Progenitor cell of endocrine pancreas (in vitro differentiated cells): ENCODE measurements at places on chromosomes 6 and 20.

GRCh38 chr20:52447225-52447551, 255.6 kb upstream of the ZFP64 start:
- no peak for DNase-seq

- DNase-seq, result no peak
These were observed 51.8 kb downstream of the ELOVL4 start for GRCh38 chr6:79895382-79896074.

GRCh38 chr20:38723017-38723847, 1.1 kb upstream of the SLC32A1 start:
- no peak for DNase-seq

DNA sequence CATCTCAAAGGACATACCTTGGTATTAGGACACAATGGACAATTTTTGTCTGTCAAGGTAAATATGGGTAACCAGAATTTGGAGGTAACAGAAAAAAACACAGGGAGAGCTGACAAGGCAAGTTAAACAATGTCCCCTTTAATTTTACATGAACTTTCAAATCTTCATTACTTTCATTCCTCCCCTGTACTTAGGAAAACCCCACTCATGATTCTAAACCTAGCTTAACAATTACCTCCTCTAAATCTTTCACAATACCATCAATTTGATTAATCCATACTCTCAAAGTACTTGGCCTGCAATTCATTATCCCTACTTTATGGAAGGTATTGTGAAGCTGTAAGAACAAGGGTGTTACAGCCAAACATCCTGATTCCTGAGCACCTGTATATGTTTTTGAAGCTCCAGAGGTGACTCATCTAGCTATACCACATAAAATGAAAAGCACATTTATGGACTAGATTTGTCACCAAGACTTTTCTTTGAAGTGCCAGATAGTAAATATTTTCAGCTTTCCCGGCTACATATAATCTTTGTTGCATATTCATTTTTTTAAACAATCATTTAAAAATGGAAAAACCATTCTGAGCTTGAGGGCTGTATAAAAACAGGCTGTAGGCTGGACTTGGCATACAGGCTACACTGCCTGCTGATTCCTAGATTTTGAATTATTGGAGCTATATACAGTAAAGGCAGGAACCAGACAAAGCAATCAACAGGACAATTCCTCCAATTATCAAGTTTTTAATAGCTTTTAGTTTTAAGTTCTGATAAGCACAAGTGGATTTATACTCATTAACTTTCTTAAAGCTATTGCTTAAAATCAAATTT, 22.9 kb downstream of the DEK start:
- DNase-seq, result no peak

GRCh38 chr20:40305303-40305702, 383.7 kb downstream of the MAFB start:
- DNase-seq, result no peak

DNA sequence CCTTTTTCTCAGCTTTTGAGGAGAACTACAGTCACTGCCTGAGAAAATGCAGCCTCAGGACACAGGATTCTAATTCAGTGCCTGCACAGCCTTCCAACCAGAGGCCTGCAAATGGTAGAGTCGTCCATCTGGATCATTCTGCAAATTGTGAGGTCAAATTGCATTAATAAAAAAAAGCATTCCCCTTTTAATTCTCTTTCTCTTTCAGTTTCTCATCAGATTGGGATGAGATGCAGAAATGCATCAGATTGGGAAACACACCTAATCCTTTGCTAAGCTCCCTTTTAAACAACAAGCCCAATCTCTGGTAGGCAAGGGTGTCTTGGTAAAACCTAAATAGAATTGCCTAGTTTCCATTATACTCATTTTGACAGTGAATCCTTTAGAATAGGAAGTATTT, 838.8 kb downstream of the MAFB start:
- DNase-seq, result no peak

DNA sequence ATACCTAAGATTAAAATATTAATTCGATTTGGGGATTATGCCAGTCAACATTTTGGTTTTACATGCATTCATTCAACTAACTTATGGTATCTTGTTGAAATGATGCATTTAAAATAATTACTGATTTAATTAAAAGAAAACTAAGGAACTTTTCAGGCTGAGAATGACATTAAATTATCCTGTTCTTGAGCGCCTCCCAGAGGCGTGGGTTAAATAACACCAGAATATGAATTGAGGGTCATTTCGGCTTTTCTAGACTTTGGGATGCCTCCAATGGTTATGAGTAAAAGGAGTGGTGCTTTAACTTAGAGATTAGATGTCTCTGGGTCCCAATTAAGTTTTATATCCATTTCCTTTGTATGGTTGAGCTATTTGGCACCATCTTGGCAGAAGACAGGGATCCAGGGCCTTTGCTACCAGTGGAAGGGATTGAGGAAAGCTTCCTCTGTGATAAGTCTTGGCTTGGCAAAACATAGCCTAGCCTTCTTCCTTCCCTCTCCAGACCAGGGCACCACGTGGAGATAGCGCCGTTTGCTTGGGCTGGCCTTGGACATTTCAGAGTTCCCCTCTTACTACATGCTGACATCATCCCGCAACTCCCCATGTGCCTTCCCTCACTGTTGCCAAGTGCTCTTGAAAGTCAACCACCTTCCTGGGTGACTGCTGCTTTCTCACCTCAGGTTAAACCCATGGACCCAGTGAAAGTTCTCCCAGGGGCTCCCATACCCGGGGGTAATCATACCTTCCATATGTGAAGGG, 28.7 kb downstream of the GNAS start:
- no peak for DNase-seq

DNA sequence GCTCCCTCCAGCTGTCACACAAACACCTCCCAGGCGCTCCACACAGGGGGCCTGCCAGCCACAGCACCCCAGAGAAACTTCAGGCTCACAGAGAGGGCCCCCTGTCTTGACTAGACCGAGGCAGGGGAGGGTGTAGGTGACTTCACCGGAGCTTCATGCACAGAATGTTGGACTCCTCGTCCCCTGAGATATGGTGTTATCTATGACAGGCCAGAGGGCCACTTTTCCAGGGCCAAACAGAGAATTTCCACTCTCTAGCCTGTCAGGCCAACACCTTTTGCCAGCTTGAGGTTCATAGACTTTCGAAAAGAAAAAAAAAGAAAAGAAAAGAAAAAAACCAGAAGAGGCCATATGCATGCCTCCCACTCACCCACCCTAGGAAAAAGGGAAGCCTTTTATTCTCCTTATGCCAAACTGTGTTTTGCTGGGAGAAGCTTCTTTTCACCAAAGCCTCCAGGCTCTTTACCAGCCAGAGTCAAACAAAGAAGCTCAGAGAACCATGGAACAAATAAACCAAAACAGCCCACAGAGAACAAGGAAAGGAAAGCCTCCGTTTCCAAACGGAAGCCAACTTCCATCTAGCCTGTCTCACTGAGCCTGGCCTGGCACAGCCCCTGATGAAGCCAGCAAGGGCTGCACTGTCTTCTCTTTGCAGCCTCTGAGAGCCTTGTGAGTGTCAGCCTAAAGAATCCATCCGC, 313.2 kb upstream of the JARID2 start:
- DNase-seq, result no peak

DNA sequence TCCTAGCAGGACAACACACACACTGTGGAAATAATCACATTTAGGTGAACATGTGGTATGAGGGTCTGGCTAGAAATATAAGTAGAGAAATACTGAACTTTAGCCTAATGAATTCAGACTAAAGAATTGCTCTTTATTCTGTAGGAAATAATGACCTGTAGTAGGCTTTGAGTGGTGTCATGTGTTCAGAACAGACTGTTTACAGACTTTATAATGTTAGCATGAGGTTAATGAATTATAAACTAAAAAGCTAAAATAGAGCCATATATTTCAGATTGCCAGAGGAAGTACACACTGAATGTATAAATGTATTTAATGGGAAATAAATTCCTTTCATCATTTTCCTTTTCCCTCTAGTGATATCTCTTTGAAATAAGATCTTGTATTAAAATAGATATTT, 669.5 kb upstream of the EPHA7 start:
- no peak for DNase-seq

GRCh38 chr6:111417946-111418345, 65.1 kb downstream of the REV3L start:
- DNase-seq, result no peak

DNA sequence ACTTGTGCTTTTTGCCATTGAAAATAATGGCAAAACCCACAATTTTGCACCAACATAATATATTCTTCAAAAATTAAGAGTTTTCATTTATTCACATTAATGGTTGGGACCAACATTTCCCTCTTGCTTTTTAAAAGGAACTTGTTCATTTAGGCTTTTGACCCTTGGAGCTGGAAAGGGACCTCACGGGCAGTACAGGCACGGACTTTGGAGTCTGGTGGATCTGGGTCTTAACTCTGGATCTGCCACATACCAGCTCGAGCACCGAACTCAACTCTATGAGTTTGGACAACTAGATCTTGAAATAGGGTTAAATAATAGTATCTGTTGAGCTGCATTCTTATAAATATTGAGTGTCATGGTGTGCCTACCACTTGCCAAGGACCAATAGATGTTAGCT, 37.2 kb downstream of the AFDN start:
- no peak for DNase-seq

DNA sequence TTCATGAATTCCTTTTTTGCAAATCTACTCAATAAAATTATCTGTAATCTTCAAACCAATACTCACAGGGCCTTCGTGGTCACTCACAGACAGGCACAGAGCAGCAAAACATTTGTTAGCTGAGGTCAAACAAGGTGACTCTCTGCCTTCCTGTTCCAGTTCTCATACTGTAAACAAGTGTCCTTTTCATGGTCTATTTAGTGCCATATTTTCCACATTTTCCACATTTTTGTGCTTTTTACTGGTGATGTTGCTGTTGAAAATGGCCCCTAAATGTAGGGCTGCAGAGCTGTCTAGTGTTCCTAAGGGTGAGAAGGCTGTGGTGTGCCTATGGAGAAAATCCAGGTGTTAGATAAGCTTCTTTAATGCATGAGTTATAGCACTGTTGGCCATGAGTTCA, 133.1 kb upstream of the COL21A1 start:
- DNase-seq, result no peak

GRCh38 chr6:111437573-111437972, 45.4 kb downstream of the REV3L start:
- no peak for DNase-seq

DNA sequence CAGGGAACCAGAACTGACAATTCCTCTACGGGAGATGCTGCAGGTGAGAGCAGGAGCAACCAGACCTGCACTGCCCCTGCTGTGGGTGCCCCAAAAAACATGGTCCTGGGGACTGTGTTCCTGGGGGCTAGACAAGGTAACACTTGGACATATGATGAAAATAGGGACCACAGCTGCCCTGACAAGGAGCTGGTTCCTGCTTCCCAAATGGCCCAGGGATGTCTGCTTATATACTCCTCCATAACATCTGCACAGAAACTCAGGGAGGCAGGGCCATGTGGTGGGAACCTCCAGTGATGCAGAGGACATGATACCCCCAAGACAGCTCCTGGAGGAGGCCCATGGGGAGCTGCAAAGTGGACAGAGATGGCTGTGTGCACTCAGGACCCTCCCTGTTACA, 19.8 kb downstream of the HLA-F start:
- no peak for DNase-seq

DNA sequence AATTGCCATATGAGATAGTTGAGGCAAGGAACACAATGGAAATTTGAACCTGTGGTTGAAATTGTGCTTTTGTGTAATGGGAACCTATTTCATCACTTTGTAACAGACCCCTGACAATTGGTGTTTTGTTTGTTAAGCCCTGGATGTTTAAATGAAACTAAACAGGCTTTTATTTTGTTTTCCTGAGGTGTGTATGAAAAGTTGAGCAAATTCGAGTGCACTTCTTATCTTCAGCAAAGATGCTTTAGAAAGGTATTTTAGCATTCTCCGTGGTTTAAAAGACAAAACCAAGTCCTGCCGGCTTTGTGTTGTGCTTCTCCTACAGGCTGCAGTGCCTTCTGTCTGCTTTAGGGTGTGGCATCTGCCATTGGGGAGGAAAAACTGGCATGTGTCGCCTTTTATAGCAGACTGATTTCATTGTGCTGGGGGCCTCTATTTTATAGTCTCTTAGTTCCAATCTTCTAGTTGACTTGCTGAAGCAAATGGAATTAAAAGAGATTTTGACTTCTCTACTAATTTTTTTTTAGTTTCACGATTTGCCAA, 2.2 kb upstream of the ARID1B start:
- no peak for DNase-seq

- no peak for DNase-seq
These were observed 62.3 kb downstream of the SNX9 start for GRCh38 chr6:157885211-157885788.

GRCh38 chr6:170085475-170086401, 205.1 kb downstream of the DLL1 start:
- no peak for DNase-seq

GRCh38 chr6:160927416-160927815, 64.2 kb upstream of the MAP3K4 start:
- no peak for DNase-seq

DNA sequence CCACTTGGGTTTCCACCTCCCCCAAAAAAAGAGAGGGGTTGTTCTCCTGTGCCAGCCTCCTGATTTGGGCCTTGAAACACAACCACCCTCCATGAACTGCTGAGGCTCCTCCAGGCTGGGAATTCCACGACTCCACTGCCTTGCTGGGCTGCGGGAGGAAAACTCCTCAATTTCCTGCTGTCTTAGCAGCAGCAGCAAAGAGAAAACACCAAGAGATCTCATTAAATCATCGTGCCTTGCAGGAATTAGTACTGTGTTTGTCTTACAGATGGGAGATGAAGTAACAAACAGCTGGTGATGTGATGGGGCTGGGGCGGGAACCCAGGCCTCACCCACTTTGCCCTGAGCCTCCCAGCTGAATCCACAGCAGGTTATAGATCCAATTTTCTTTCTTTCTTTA, 29.0 kb downstream of the BPIFB1 start:
- DNase-seq, result no peak

GRCh38 chr6:38079537-38079936, 260.0 kb downstream of the ZFAND3 start:
- DNase-seq, result no peak

- no peak for DNase-seq
These were observed 23.7 kb upstream of the TSHZ2 start for GRCh38 chr20:52948491-52948890.

- DNase-seq, result no peak
These were observed 1018.6 kb upstream of the EYS start for GRCh38 chr6:66725670-66726069.

GRCh38 chr6:117531346-117531745, 48.9 kb downstream of the DCBLD1 start:
- DNase-seq, result no peak

DNA sequence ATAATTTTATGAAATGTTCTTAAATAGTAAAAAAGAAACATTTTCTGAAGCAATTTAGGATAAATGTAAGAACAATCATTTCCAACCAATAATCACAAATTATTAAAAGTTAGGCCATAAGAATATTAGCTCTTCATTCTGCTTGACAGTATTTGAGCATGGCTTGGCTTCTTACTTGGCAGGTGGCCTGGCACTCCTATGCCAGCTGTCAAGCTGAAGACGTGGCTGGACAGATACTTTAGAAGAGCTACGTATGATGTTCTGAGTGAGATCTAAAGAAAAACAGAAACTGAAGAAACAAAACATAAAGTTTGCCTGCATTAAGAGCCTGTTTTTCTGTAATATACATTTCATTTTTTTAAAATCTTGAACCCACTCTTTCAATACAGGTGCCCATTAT, 438.9 kb downstream of the GRIK2 start:
- no peak for DNase-seq
